ENCODE measurements at places on chromosomes 12 and 14.

DNA sequence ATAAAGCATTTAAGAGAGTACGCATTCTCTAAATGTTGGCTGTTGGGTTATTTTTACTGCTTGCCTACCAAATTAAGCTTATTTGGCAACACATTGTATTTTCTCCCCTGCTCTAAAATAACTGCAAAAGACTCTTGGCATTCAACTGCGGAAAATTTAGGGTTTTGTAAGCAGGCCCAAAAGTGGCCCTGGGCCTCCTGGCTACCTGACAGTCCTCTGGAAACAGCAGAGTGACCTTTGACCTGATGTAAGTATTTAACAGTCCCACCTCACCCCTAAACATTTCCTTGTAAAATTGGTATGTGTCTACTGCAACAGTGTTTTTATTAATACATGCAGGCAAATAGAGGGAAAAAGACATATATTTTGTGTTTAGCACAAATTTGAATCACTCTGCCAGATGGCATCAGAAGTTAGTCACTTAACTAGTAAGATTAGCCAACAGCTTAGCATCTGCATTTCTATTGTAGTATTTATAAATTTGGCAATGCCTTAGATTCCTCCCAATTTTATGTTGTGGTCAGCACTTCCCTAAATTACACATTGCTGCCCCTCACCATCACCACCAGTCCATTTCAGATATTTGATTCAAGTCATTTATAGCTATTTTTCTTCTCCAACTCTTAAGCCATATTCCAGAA, 11.2 kb downstream of the LLPH start:
- DNase-seq, result no peak

- DNase-seq, result peak; percentile 79
Observed at GRCh38 chr14:61130512-61131260, 149.6 kb downstream of the SLC38A6 start.

GRCh38 chr14:36067428-36068187, 108.9 kb downstream of the PTCSC3 start:
- peak; percentile 89 for DNase-seq

DNA sequence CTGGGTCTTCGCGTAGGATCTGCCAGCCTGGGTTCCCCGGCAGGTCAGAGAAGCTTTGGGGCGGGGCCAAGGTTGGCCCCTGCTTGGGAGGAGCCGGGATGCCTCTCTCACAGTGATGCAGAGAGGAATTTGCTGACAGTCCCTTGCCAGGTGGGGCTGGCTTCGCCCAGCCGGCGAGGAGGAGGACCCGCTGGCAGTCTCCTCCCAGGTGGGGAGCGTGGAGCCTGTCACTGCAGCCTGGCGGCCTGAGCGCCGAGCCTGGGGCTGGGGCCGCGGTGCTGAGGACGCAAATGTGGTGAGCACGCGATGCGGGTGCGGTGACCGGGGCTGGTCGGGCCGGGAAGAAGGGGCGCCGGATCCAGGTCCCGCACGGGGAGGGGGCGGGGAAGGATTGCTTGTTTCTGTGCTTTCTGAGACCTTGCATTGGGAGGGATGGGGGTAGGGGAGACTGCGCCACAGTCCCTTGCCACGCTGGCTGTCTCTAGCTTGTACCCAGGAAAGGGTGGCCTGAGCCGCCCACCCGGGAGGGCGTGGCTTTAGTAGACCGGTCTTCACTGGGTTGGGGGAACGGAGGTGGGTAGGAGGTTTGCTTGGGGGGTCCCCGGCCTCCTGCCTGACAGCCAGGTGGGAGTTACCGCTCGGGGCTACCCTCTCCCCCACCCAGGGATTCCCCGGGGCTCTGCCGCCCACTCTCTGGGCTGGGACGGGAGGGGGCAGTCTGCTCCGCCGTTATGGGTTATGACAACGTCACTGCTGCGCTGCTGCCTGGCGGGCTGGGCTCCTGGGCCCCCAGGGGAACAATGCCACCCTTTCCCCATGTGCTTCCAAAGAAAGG, at the start of gene TMEM63C:
TSS of gene TMEM63C (plus strand) at position 196 of the 835 bp plus-strand sequence. CDS start 37,016 bp downstream, outside the sequence.
- DNase-seq, result peak; percentile 96

DNA sequence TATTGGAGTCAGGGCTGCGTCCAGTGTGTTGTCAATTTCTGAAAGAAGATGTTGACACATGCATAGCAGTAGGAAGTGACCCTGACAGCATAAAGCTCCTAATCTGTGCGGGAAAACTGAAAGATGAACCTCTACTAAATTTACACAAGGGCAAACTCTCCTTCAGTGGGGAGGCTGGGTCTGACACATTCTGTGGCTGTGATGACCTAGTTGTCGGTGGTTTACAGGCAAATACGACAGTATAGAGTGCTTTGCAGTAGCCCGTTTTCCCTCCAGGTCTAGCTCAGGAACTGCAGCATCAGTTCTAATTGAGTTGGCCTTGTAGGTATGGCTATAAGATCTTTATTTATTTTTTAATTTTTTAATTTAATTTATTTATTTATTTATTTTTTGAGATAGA, 14.8 kb upstream of the GABARAPL1 start:
- no peak for DNase-seq

- DNase-seq, result no peak
Observed at GRCh38 chr14:92247341-92247740, 75.6 kb upstream of the SLC24A4 start.

DNA sequence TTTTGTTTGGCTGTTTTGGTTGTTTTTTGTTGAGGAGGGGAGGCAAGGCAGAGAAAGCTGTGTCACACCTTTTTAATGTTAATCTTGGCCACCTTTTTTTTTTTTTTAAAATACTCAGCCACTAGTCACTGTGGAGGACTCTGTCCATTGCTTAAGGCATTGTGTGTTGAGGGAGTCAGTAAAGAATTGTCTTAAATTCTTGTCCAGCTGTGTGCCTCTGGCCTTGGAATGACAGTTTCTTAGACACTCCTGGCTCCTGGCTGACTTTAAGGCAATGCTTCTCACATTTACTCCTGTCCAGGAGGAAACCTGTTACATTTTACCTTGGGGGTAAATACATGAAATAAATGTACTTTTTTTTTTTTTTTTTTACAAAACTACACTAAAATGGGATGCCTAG, 18.1 kb upstream of the SMCO2 start:
- no peak for DNase-seq

DNA sequence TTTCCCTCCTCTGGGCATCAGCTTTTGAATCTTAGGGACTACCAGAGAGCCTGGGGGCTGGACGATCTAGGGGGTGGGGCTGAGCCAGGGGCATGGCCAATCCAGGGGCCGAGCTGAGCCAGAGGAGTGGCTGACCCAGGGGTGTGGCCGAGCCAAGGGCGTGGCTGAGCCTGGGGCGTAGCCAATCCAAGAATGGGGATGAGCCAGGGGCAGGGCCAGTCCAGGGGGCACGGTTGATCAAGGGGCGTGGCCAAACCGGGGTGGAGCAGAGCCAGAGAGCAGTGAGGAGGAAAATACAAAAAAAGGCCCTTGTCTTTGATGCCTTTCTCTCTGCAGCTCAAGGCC, 219.3 kb upstream of the NOS1 start:
- peak; percentile 40 for DNase-seq

- no peak for DNase-seq
Observed at GRCh38 chr12:29521951-29522350, 24.5 kb upstream of the OVCH1 start.

DNA sequence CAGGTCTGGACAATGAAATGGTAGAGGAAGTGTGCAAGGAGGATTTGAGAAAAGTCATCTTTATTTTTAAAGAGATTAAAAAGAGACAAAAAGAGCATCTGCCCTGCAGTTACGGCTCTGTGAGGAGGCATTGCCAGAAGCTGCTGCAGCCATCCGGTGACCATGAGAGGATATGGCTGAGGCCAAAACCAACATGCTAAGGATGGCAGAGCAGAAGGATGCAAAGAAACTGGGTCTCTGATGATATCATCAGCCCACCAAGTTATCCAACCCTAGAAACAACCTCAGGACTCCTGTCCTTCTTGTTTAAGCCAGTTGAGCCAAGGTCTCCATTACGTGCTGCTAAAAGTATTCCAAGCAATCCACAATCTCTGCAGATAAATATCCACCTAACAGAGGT, 48.0 kb upstream of the CCND2 start:
- no peak for DNase-seq

DNA sequence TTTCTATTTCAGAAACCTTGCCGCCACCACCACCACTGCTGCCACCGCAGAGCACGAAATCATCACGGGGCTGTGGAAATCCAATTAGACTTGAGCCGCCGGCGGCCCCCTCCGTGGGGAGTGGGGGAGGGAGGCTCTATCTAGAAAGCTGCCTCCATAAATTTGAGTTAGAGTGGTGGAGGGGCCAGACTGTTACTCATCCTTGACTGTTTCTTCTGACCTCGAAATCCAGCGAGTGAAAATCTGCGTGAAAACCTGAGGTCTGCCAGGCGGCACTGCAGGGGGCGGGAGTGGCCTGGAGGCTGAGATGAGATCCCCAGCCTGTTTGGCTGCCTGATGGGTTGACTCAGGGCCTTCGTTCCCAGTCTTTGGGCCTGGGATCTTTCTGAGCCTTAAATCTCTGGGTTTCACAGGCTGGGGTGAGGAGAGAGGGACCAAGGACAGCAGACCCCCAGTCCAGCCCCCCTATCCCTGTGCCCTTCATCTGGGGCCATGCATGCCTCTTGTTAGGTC, 29.9 kb downstream of the TSPAN9 start:
- DNase-seq, result no peak

DNA sequence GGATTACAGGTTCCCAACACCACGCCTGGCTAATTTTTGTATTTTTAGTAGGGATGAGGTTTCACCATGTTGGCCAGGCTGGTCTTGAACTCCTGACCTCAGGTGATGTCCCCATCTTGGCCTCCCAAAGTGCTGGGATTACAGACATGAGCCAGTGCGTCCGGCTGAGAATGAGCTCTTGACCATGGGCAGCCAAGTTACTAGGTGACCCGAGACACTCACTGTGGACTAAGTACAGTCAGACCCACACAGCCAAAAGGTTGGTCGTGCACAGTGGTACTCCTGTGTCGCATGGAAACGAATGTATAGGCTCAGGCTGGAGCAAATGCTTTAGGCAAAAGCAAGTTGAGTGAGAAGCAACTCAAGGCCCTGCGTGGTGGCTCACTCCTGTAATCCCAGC, 21.0 kb downstream of the DLK1 start:
- DNase-seq, result no peak

DNA sequence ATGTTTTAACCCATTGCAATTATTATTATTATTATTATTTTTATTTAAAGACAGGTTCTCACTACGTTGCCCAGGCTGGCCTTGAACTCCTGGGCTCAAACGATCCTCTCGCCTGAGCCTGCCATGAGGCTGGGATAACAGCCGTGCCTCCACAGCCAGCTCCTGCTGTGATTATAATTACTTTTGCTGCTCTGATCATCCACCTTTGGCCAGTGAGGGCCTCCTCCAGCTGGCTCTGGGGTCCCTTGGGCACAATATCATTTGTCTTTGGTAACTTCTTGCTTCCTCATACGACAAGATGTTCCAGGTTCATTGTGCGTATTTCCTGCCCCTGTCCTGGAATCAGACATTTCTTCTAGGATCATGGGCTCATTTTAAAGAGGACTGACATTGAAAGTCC, 28.4 kb downstream of the LRTM2 start:
- DNase-seq, result no peak

GRCh38 chr12:59699421-59700152, 103.8 kb downstream of the SLC16A7 start:
- no peak for DNase-seq

GRCh38 chr12:107271523-107271922, 178.2 kb upstream of the CRY1 start:
- no peak for DNase-seq

DNA sequence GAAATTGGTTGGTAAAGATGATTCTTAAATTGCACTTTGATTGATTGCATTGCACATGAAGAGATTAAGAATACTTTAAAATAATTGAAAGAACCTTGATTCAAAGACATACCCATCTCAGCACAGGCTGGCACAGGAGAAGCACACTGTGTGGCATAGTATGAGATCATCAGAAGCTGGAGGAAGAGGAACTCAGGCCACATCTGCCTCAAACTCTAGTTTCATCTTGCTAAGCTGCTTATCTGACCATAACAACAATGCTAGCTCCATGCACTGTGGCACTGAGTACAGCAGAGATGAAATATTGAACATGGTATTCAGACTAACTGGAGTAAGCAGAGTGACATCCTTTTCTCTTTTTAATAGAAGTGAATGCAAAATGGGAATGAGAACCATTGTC, 99.1 kb downstream of the TBC1D30 start:
- no peak for DNase-seq

DNA sequence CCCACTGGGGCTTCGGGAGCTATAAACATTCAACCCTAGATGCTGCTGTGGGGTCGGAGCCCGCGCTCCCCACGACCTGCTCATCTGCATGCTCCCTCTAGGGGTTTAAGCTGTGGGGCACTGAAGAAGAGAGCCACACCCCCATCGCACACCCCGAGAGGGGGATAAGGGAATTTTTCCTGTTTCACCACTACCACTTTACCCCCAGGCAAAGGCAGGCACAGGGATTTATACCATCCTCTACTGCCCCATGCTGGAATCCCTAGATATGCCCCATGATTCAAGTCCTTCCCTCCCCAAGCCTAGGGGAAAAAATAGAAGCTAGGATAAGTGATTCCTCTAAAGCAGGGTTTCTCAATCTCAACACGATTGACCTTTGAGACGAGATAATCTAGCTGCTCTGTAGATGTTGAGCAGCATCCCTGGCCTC, 59.9 kb upstream of the CCDC60 start:
- DNase-seq, result no peak

- DNase-seq, result peak; percentile 57
Observed at GRCh38 chr14:102795060-102795925, 18.0 kb downstream of the TRAF3 start.

GRCh38 chr14:31968107-31968810, 108.8 kb upstream of the ARHGAP5 start:
- no peak for DNase-seq

DNA sequence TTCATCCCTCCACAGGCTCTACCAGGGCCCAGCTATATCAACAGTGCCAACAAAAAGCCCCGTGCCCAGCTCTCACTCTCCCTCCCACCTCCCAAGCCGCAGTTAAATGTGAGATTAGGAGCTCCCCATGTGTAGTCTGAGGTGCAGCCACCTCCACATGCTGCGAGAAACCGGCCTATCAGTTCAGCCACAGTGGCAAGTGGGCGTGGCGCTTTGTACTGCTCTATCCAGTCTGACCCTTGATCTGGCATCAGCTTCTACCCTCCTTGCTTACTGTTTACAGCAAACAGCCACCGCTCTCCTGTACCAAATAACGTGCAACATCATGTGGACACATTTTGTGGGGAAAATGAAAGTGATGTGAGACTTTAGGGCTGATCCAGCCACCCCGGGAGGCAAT, 1.7 kb downstream of the PLEK2 start:
- DNase-seq, result no peak

DNA sequence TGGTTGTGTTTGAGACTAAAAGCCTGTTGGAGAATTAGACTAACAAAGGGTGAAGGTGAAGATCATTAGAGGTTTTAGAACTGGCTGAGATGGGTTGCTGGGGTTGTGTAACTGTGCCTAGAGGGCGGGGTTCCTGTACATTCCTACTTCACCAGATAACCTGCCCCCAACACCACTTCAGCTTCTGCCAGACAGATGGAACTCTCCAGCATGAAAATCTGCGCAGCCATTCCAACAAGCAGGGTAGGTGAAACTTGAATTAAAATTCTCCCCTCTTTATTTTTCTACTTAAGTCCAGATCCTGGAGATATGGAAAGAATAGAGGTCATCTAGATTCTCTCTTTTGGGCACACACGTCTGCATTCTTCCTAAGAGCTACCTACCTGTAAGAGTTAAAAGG, 6.0 kb downstream of the FOXG1 start:
- DNase-seq, result peak; percentile 92

All from NCI-H1417 (cell line).